H1 (cell line): ENCODE measurements at places on chromosomes 7 and 10. TPM values are rescaled to one million over a fixed set of nuclear protein-coding genes. Genes with fewer than 3 reads are reported as not detected.

The OGDHL gene
- 16.3 and 16.6 TPM in 2 replicates for total RNA-seq

The MACC1 gene
- total RNA-seq, result 17.1 and 17.2 TPM in 2 replicates

The EEPD1 gene
- total RNA-seq, result 5.7 and 7.8 TPM in 2 replicates

DNA sequence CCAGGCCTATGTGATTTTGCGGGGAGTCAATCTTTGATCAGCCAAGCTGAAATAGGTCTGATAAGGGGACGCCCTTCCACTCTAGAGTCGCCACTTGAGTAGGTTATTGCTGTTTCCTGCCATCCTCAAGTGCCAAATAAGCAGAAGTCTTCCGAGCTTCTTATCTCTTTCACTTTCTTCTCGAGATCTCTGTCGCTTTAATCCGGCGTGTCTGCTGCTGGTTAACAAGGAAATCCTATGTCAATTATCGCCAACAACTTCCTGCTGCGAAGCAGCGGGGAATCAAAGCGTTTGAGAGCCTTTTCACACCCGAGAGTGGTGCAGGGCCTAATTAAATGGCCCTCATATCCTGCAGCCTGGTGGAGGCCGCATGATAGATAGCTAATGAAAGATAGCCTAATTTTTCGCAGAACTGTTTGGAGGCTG lies 215.9 kb downstream of the RAB11FIP2 start:
- no peaks in the 10 kb centered on the region for H3K36me3 ChIP-seq
- H3K4me3 ChIP-seq, result no peak overlapping the region
- H3K4me1 ChIP-seq, result peaks cover 10% of the 10 kb centered on the region
- H3K27me3 ChIP-seq, result no peaks in the 10 kb centered on the region
- no peak overlapping the region for H3K27ac ChIP-seq

- H3K4me3 ChIP-seq, result no peak overlapping the region
- no peak for DNase-seq
- H3K36me3 ChIP-seq, result no peaks in the 10 kb centered on the region
- H3K27me3 ChIP-seq, result no peaks in the 10 kb centered on the region
- H3K27ac ChIP-seq, result no peak overlapping the region
- H3K4me1 ChIP-seq, result no peaks in the 10 kb centered on the region
These were observed 187.0 kb upstream of the SLC26A5 start for GRCh38 chr7:103632972-103633371.

DNA sequence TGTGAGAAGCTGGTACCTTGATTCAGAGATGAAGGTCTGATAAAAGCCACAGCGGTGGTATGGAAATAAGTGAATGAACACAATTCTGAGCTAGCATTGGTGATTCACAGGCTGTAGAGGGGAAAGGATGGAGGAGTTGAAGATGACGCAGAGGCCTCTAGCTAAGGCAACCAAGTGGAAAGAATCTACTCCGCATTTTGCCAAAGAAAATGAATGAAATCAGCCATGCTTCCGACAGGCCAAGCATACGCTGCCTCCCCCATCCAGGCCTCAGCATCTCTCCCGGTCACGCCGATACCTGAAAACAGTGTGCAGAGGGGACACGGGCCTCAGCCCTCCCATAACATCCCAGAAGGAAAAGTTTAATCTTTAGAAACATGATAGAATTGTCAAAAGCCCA lies 124.3 kb upstream of the UNC5B start:
- 0 out of 2 replicates have a peak, but pooled peaks cover 4% of the 10 kb centered on the region for H3K4me1 ChIP-seq
- H3K36me3 ChIP-seq, result no peaks in the 10 kb centered on the region
- no peak overlapping the region for H3K4me3 ChIP-seq
- no peak for DNase-seq
- H3K27me3 ChIP-seq, result no peaks in the 10 kb centered on the region
